OCI-LY7 (cell line): ENCODE measurements at places on chromosomes 7 and 10.
A peak's percentile ranks its signal among the peaks of the same experiment; 100 is the strongest.

GRCh38 chr7:25738528-25738927 is 413.5 kb upstream of the NFE2L3 start:
- DNase-seq: no peak

DNA sequence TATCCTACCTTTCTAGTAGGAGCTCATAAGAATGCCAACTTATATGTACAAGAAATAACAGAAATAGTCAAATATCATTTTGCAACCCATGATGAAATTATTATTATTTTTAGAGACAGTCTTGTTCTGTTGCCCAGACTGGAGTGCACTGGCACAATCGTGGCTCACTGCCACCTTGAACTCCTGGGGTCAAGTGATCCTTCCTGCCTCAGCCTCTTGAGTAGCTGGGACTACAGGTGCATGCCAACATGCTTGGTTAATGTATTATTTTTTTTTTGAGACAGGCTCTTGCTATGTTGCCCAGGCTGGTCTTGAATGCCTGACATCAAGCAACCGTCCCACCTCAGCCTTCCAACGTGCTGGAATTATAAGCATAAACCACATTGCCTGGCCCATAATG is 44.8 kb downstream of the TNPO3 start:
- peak; percentile 15 for DNase-seq

- DNase-seq: peak; percentile 25
Observed at GRCh38 chr7:30201921-30202320, 67.1 kb downstream of the MTURN start.

- DNase-seq: no peak
Observed at GRCh38 chr7:131625817-131626372, 69.5 kb upstream of the PODXL start.

- no peak for DNase-seq
Observed at GRCh38 chr10:120760253-120760652, 90.9 kb upstream of the WDR11 start.

- no peak for DNase-seq
Observed at GRCh38 chr7:49812534-49812933, 39.1 kb downstream of the VWC2 start.

DNA sequence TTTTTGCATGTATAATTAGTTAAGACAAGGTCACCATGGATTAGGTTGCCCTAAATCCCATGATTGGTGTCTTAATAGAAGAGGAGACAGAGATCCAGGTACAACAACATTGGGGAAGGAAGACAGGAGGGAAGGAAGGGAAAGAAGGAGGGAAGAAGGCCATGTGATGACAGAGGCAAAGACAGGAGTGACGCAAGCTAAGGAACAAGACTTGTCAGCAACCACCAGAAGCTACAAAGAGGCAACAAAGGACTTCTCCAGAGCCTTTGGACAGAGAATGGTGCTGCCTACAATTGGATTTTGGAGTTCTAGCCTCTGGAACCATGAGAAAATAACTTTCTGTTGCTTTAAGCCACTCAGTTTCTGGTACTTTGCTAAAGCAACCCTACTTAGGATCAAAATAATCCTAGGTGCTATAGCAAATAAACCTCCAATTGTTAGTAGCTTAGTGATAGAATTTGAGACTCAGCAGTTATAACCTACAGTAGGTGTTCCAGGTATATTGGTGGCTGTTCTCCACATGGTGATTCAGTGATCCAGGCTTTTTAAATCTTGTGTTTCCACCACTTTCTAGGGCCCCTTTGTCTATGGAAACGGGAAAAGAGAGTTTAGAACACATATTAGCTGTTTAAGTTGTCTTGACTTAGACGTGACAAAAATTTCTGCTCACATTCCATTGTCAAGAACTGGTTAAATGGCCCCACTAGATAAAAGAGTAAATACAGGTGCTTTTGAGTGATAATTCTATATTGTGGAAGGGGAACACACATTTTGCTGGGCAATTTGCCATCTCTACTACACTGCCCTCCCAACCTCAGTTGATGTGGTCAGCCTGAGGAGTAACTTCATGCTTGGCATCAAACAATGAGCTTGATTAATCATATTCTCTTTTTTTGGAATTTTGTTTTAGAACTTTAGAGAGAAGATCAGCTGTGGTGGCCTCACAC is 70.5 kb upstream of the SP4 start:
- DNase-seq: no peak

- DNase-seq: no peak
Observed at GRCh38 chr7:41912426-41912825, 209.5 kb upstream of the INHBA start.

DNA sequence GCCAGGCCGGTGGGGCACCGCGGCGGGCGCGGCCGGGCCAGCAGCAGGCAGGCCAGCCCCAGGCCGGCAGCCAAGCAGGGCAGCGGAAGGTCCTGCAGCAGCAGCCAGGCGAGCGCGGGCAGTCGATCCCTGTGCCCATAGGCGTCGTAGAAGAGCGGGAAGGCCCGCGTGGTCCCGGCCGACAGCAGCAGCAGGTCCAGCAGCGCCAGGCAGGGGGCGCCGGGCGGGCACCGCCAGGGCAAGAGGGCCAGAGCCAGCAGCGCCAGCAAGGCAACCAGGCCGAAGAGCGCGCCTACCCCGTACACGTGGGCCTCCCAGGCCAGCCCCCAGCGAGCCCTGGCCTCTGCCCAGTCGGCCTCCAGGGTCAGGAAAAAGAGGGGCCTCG is 8.4 kb upstream of the RBM28 start:
- no peak for DNase-seq

- DNase-seq: no peak
Observed at GRCh38 chr10:117360994-117361667, 14.1 kb downstream of the PDZD8 start.

DNA sequence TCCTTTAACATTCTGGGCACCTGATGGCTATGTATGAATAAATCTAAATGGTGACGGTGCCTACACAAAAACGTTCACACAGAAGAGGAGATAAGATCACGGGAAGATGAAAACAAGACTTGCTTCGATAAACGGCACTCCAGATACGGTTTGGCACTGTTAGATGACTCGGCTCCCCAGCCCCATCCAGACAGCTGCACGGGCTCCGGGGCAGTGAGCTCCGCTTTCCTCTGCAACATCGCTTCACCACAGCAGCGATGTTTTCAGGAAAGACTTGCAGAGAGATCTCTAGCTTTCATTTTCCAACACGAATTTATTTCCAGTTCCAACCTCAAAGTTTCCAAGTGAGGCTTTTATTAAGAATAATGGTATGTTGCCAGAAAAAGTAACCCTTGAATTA is 132.1 kb downstream of the KLF6 start:
- no peak for DNase-seq

- DNase-seq: no peak
Observed at GRCh38 chr7:72538856-72539255, 126.7 kb upstream of the CALN1 start.

DNA sequence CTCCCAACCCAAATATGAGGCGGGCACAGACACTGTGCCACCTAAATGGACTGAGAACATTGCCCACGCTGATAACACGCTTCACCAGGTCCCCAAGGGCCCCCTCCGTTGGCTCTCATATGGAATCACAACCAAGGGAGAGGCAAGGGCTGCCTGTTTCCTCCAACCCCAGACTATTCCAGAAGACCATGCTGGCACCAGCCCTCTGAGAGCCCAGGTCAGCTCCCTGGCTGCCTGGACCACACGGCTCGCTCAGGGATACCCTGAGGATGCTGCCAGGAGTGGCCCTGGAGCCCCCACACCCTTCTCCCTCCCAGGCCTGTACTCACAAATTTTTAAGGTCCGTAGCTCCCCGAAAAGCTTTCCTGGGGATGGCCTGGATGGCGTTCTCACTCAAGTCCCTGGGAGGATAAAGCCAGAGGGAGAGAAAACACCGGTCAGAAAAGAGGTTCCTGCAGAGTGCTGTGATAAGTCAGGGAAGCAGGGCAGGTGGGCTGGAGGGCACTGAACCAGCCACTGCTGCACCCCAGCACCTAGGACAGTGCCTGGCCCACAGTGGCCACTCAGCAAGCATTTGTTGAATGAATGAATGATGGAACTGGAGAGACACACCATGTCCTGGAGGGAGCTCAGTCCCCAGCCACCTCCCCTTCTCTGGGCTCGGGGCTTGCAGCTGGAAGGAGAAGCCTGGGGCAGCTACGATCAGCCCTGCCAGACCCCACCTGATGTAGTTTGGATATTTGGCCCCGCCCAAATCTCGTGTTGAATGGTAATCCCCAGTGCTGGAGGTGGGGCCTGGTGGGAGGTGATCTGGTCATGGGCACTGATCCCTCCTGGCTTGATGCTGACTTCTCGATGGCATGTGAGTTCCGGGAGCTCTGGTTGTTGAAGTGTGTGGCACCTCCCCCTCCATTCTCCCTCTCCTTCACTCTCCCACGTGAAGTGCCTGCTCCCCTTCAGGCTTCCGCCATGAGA is 119.8 kb downstream of the SLIT1 start:
- DNase-seq: no peak

DNA sequence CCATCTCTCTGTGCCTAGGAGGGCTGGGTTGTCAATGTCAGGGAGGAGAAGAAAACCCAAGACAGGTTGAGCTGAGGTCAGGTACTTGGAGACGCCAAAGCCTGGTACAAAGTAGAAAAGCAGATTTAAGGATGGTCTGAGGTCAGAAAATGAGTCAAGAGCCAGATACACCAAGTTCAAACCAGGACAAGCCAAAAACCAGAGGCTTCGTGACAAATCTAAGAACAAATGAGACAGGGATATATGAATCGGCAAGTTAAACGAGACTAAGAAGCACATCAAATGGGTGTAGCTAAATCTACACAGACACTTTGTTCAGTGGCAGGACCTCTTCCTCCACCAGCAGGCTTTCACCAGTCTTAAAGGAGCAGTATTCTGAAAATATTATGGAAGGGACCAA is 34.2 kb downstream of the C7orf33 start:
- no peak for DNase-seq

DNA sequence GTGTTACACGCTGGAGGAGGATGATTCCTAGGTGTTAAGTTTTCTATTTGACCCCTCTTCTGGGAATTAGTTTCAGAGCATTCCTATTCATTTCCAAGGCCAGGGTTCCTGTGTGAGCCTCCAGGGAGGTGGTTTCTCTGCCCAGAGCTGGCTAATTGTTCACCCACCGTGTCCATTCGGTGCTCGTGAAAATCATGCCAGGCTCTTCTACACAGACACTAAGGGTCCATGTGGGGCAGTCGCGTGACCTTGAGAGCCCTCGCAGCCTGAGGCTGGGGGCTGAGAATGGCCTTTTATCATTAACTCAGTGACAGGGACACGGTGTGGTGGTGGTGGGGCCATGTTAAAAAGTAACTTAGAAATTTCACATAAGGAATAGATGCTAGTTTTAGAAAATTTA is 83.7 kb downstream of the EMX2 start:
- no peak for DNase-seq

DNA sequence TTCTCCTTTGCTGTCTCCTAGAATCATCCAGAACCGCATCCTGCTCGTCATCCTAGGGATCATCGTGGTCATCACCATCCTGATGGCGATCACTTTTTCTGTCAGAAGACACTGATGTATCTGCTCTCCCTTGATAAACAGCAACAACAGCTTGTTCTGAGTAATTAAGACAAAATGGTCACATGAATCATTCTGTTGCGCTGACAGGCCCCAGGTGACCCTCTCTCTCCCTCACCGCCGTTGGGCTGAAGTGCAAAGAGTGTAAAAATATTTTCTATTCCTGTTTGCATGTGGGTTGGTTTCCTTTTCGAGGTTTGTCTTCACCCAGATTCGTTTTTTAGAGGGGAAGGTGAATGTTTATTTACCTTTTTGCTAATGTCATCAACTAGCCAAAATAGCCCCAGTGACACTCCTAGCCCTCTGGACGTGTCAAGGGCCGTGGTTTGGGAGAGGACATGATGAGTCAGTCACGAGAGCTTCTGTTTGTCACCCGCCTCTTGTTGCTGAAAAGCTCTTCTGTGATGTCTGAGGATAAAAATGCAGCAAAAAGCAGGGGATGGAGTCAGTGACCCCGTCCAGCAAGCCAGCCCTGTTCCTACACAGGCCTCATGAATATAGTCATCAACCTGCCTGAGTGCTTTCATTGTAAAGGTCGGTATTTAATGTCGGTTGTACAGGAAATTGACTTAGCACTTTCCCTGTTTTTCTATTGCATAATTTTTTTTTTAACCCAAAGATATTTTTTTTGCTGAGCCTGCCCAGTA is 134.6 kb upstream of the TCF7L2 start:
- DNase-seq: no peak

- DNase-seq: peak; percentile 49
Observed at GRCh38 chr10:26755443-26755903, 58.0 kb downstream of the PDSS1 start.

DNA sequence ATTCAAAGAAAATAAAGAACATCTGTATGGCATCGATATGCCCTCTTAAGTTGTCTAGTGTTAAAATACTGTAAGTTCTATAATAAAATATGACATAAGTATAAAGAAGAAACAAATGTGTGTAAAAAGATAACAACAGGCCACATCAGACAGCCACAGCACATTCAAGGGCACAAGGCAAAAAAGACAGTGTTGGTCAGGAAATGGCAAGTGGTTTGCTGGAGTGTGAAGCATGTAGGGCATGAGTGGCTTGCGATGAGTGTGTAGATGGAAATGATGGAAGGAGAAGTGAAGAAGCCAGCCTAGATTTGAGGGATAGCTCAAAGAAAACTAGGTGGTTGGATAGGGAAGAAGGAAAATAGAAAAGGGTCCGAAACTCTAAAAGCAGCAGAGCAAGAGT is 341.6 kb downstream of the CRPPA start:
- DNase-seq: no peak

GRCh38 chr7:155300641-155301452 is 3.2 kb downstream of the INSIG1 start:
- no peak for DNase-seq

- DNase-seq: no peak
Observed at GRCh38 chr7:43847496-43847895, 21.8 kb downstream of the MRPS24 start.

- no peak for DNase-seq
Observed at GRCh38 chr7:108234281-108234680, 104.1 kb upstream of the LAMB4 start.

- no peak for DNase-seq
Observed at GRCh38 chr10:93124580-93125318, 51.1 kb downstream of the CYP26A1 start.

- DNase-seq: no peak
Observed at GRCh38 chr10:50375051-50375452, 123.7 kb upstream of the ASAH2 start.

- no peak for DNase-seq
Observed at GRCh38 chr10:118808601-118809356, 54.0 kb upstream of the CACUL1 start.

DNA sequence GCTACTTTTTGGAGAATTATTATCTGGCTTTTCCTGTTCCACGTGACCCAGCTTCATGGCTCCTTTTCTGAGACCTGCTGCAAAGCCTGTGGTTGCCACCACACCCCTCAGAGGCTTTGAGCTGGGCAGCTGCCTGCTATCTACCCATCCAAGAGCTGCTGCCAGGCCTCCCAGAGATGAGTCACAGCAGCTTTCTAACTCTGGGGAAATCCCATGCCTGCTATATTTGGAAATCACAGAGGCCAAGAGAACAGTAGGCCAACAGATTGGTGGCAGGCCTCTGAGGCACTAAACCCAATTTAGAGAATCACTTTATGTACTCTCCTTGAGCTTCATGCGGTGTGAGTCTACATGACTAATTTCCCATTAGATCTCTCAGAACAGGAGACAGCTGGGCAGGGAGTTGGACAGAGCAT is 35.2 kb downstream of the SGCE start:
- DNase-seq: no peak

- no peak for DNase-seq
Observed at GRCh38 chr7:11754933-11755332, 77.1 kb downstream of the THSD7A start.
